GM23338 (cell line): ENCODE measurements at places on chromosomes 7 and 10. TPM values are rescaled to one million over a fixed set of nuclear protein-coding genes. Genes with fewer than 3 reads are reported as not detected.

The GIMAP4 gene
- 0.19 TPM in 1 of 2 replicates, not detected in the other for polyA plus RNA-seq

The HECTD2 gene
- 6.2 and 8.5 TPM in 2 replicates for polyA plus RNA-seq

The ACTL6B gene
- polyA plus RNA-seq, result 2.5 and 3.5 TPM in 2 replicates

The LIPK gene
- polyA plus RNA-seq, result not detected in 2 replicates

The GIMAP6 gene
- polyA plus RNA-seq, result not detected in 2 replicates
